Sigmoid colon (tissue), 7 donors: ENCODE measurements at places on chromosomes 7 and 10. TPM values are rescaled to one million over a fixed set of nuclear protein-coding genes. Genes with fewer than 3 reads are reported as not detected.
A peak's percentile ranks its signal among the peaks of the same experiment; 100 is the strongest.

Gene CYP3A7
- total RNA-seq = 0.36 TPM

Gene ADIRF
- 98.1 TPM for total RNA-seq

Gene ABCB4
- total RNA-seq = 1.4 TPM

DNA sequence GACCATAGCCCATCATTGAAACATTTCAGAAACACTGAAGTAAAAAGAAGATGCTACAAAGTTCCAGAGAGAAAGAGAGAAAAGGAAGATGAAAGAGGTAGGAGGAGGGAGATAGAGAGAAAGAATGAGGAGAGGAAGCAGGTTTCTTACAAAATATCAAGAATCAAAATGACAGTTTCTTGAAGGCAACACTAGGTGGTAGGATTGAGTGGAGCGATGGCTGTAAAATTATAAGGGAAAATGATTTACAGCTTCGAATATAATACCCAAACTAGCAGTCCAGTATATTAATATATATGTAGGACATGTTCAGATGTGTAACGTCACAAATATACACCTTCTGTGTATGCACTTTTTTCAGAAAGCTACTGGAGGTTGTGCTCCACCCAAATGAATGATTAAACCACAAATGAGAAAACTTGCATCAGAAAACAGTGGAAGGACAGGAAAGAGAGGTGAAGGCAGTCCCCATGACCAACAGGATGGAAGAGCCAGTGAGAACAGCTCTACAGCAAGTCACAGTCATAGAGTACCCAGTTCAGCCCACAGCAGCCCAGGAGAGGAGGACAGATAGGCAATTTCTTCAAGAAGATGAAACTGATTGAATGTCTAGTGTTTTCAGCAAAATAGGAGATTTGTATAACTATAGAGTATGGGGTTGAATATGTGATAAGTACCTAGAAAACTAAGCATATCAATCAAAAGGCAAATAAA lies 151.5 kb upstream of the TARP start:
- H3K36me3 ChIP-seq = no peaks in the 10 kb centered on the region
- no peaks in the 10 kb centered on the region for H3K27me3 ChIP-seq
- DNase-seq = no peak
- H3K4me3 ChIP-seq = no peak overlapping the region
- H3K4me1 ChIP-seq = peaks cover 3% of the 10 kb centered on the region
- no peak overlapping the region for H3K27ac ChIP-seq

Gene SGPL1
- total RNA-seq = 20.1 TPM

Gene FKBP6
- not detected for total RNA-seq

DNA sequence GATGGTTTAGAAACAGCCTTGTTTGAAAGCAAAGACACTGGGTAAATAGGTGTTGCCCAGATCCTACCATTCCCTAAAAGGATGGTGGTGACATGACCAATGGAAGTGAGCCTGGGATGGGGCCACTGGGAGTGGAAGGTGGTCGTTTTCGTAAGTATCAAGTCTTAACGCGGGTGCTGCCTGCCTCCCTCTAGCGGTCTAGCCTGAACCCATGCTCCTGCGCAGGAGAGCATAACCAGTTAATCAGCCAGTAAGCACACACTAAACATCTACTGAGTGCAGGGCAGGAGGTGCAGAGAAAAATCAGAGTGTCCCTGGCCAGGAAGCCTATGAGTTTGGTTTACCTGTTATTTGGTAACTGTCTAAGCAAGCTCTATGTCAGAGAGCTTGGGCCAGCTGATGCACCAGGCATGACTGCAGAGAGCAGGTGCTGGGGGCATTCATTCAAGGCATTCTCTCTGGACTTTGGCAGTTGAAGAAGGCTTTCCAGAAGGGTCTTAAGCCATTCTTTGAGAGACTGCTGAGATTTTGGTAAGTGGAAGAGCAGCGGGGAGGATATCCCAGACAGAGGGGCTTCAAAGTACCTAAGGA lies 930 bp downstream of the GARIN1A start:
- no peaks in the 10 kb centered on the region for H3K27me3 ChIP-seq
- H3K4me3 ChIP-seq = no peak overlapping the region
- no peak for DNase-seq
- H3K27ac ChIP-seq = no peak overlapping the region

Gene MAD1L1
- 22.3 TPM for total RNA-seq

- no peak for DNase-seq
- H3K4me1 ChIP-seq = no peaks in the 10 kb centered on the region
- no peak overlapping the region for H3K27ac ChIP-seq
- no peaks in the 10 kb centered on the region for H3K36me3 ChIP-seq
- no peaks in the 10 kb centered on the region for H3K27me3 ChIP-seq
These were observed 32.5 kb downstream of the TRUB1 start for GRCh38 chr10:114970515-114970914.

DNA sequence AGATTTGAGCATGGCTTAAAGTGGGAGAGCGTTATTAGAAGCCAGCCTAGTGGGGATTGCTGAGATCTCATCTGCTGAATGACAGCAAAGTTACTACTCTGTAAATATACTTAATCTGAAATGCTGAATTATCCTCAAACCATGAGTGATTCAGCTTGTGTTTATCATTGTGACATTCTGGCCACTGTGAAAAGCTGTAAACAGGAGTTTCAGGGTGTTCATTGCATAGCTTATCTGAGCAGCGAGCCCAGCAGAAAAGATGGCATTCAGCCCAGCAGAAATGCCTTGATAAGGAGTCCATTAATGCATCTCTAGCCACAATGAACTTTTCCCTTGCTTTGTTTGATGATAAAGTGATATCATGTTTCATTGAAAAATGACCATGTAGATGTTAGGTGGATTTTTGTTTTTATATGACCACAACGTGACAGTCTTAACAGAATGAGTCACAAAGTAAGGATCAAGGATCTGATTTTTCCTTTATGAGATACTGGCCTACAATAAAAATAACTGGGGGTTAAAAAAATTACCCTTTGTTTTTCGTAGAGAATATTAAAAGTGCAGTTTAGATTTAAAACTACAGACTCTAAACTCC lies 7.8 kb downstream of the TES start:
- no peaks in the 10 kb centered on the region for H3K36me3 ChIP-seq
- H3K27ac ChIP-seq = peak overlapping the region; percentile 96
- DNase-seq = no peak
- peaks cover 97% of the 10 kb centered on the region for H3K4me1 ChIP-seq
- no peaks in the 10 kb centered on the region for H3K27me3 ChIP-seq
- H3K4me3 ChIP-seq = peak overlapping the region; percentile 3

- DNase-seq = no peak
- H3K4me1 ChIP-seq = no peaks in the 10 kb centered on the region
- H3K4me3 ChIP-seq = no peak overlapping the region
- no peaks in the 10 kb centered on the region for H3K27me3 ChIP-seq
These were observed 169.9 kb downstream of the RNF133 start for GRCh38 chr7:122528879-122529481.

- no peak overlapping the region for H3K27ac ChIP-seq
- no peaks in the 10 kb centered on the region for H3K27me3 ChIP-seq
- no peak overlapping the region for H3K4me3 ChIP-seq
- no peaks in the 10 kb centered on the region for H3K36me3 ChIP-seq
These were observed 133.7 kb downstream of the CREB5 start for GRCh38 chr7:28546067-28546466.

GRCh38 chr10:133264461-133264860 lies 12.2 kb downstream of the ADAM8 start:
- H3K36me3 ChIP-seq = no peaks in the 10 kb centered on the region
- no peak overlapping the region for H3K27ac ChIP-seq
- no peak for DNase-seq

Gene SEMA3D
- total RNA-seq = 5.5 TPM

- peak overlapping the region; percentile 76 for H3K4me3 ChIP-seq
- H3K36me3 ChIP-seq = no peaks in the 10 kb centered on the region
- peaks cover 36% of the 10 kb centered on the region for H3K4me1 ChIP-seq
- no peak for DNase-seq
These were observed 81.1 kb upstream of the PRKG1 start for GRCh38 chr10:50992972-50993766.

- H3K4me1 ChIP-seq = peaks cover 6% of the 10 kb centered on the region
- H3K27ac ChIP-seq = peak overlapping the region; percentile 41
- H3K4me3 ChIP-seq = no peak overlapping the region
- no peaks in the 10 kb centered on the region for H3K27me3 ChIP-seq
- peak; percentile 63 for DNase-seq
These were observed 95.3 kb downstream of the MYOF start for GRCh38 chr10:93386631-93387369.

Gene DIP2C
- total RNA-seq = 50.5 TPM

GRCh38 chr10:58952162-58952601 lies 224.3 kb upstream of the PHYHIPL start:
- no peak overlapping the region for H3K4me3 ChIP-seq
- H3K27me3 ChIP-seq = no peaks in the 10 kb centered on the region
- peak; percentile 68 for DNase-seq
- no peaks in the 10 kb centered on the region for H3K36me3 ChIP-seq
- peak overlapping the region; percentile 40 for H3K27ac ChIP-seq
- H3K4me1 ChIP-seq = peaks cover 41% of the 10 kb centered on the region

DNA sequence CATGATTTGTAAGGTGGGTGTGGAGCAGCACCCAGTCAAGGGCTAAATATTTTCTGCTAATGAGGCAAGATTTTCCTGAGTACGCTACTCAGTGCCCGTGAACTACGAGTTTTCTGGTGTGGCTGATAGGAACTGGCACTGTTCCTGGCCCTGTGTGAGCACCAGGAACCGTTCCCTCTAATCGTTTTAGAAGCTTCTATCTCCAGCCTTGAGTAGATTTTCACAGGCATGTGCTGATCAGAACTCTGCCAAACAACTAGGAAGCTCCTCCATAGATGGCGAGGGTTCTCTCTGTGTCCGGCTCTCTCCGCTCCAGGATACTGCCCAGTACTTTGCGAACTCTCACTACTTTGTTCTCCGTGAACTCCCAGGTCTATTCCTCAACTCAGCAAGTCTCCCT lies 17.7 kb downstream of the TRIM4 start:
- no peak for DNase-seq
- no peak overlapping the region for H3K4me3 ChIP-seq
- peaks cover 38% of the 10 kb centered on the region for H3K36me3 ChIP-seq
- no peak overlapping the region for H3K27ac ChIP-seq

- peaks cover 8% of the 10 kb centered on the region for H3K36me3 ChIP-seq
- no peak for DNase-seq
- no peak overlapping the region for H3K4me3 ChIP-seq
These were observed 21.5 kb downstream of the BTAF1 start for GRCh38 chr10:91944880-91945630.

Gene SDK1
- 23.0 TPM for total RNA-seq

Gene PDE6C
- total RNA-seq = not detected

DNA sequence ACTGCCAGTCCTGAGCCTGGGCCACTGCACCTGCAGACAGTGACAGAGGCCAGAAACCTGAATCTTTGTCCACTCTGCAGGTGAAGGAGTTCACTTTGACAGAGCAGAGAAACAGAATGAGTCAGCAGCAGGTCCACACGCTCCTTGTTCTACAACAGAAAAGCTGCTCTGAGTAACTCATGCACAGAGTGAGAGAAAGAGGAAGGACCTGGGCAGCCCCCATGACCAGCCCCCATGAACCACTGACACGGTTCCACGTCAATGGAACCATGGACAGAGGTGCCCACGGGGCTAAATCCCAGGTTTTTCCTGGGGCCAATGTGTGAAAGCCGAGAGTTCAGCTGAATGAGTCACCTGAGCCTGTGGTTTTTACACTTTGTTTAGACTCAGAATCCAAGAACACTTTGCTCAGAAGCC lies 40.8 kb upstream of the CTBP2 start:
- H3K4me3 ChIP-seq = no peak overlapping the region
- H3K27ac ChIP-seq = no peak overlapping the region
- H3K27me3 ChIP-seq = no peaks in the 10 kb centered on the region
- no peaks in the 10 kb centered on the region for H3K4me1 ChIP-seq
- no peak for DNase-seq
- no peaks in the 10 kb centered on the region for H3K36me3 ChIP-seq

GRCh38 chr10:47109906-47110305 lies 190.1 kb upstream of the GDF10 start:
- H3K27ac ChIP-seq = no peak overlapping the region
- no peak for DNase-seq
- H3K27me3 ChIP-seq = no peaks in the 10 kb centered on the region

GRCh38 chr10:25724241-25724640 lies 209.8 kb upstream of the MYO3A start:
- DNase-seq = no peak
- H3K4me3 ChIP-seq = no peak overlapping the region

DNA sequence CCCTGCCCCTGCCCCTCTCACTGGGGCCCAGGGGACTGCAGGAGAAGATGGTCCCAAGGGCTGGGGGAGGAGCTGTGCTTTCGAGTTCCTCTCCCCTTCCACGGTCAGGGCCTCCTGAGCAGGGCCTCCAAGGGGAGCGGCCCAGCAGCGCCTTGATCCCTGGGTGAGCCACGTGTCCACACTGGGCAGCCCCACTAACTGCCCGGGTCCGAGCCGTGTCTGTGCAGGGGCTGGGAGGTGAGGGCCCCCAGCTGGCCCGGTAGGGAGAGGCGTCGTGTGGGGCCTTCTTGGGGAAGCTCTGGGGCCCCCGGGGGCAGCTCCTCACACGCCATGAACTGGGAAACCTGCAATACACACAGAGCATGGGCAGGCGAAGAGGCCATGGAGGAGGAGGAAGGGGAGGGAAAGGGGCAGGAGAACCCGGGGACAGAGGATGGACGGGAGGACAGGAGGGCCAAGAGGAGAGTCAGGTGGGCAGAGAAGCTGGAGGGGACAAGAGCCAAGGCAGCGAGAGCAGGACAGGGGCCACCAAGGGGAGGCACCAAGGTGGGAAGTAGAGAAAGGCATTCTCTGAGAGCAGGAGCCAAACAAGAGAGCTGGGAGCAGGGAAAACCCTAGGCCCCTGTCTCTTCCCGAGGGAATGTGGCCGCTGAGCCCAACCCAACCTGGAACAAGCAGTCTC lies 32.8 kb downstream of the KCNH2 start:
- no peaks in the 10 kb centered on the region for H3K27me3 ChIP-seq
- no peaks in the 10 kb centered on the region for H3K36me3 ChIP-seq
- DNase-seq = peak; percentile 64

Gene CNNM1
- total RNA-seq = 1.2 TPM

- no peaks in the 10 kb centered on the region for H3K27me3 ChIP-seq
- peak; percentile 84 for DNase-seq
- H3K4me3 ChIP-seq = no peak overlapping the region
These were observed 29.4 kb downstream of the CHST15 start for GRCh38 chr10:124063750-124064603.

GRCh38 chr10:5449823-5450222 lies 37.5 kb downstream of the NET1 start:
- peaks cover 56% of the 10 kb centered on the region for H3K4me1 ChIP-seq
- H3K27ac ChIP-seq = peak overlapping the region; percentile 84
- H3K36me3 ChIP-seq = peaks cover 25% of the 10 kb centered on the region
